ENCODE measurements at places on chromosomes 5 and 9.

- DNase-seq = no peak
Measured at GRCh38 chr9:22009506-22009867, 382 bp upstream of the CDKN2B start.

DNA sequence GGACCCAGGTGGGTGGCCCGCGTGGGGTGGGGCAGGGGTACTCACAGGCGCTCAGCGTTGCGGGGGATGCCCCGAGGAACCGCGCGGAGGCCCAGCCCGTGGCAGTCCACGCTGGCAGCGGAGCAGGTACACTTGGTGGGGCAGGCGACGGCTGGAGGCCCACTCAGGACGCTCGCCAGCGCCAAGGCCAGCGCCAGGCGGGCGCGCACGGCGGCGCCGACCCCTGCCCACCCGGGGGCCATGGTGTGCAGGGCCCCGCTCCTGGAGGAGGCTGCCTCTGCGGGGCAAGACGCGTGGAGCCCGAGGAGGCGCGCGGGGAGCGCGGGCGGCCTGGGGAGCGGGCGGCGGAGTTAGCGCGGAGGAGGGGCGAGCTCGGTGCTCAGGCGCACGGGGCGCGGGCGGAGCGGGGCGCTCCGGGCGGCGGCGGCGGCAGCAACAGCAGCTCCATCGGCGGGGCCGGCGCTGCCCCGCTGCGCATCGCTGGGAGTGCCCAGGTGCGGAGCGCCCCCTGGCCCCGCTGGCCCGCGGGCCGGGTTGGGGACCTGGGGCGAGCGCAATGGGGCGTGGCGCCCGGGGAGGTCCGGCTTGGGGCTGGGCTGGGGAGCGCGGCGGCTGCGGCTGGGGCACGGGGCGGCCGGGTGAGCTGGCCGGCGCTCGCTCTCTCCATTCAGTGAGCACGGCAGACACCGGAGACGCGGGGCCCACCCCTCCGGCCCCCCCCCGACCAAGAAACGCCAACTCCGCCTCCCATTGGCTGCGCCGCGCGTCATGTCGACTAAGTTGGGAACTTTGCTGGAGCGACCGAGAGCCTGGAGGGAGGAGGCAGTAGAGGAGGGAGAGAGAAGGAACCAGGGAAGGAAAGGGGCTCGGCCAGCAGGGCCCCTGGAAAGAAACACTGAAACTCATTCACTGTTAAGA lies at the start of gene SLIT3:
SLIT3 (minus strand) TSS at position 672 of the 918 bp plus-strand sequence; CDS start at position 242, 430 bp downstream.
- DNase-seq = no peak

DNA sequence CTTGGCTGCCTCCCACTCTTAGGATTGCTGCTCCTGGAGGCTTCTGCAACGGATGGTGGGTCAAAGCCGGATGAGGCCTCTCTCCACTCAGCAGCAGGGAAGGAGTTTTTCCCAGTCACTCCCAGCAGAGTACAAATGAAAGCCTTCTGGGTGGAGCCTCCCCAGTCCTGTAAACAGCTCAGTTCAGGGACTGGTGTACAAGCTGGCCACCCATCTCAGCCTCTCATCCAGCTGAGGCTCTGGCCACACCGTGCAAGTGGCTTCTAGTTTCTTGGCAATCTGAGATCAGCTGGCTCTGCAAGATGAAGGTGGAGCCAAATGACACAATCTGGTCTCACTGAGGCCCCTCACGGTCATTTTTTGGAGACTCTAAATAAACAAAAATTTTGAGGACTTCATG lies 10.0 kb downstream of the GPX3 start:
- DNase-seq = no peak

DNA sequence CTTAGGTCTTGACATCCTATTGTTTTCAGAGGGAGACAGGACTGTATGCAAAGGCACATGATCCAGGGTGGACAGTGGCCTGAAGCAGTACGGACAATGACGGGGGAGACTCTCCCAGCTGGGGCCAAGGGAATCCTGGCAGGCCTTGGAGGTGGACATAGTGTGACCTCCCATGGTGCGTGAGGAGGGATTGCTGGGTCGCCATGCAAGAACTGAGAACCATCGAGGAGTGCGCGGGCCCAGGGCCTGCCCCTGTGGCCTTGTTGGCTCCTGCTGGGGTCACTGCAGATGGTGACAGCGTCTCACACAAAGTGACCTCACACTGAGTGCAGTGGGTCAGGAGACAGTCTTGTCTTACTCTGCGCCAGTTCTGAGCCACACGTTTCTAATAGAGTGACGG lies 192.4 kb downstream of the GADD45G start:
- DNase-seq = no peak

DNA sequence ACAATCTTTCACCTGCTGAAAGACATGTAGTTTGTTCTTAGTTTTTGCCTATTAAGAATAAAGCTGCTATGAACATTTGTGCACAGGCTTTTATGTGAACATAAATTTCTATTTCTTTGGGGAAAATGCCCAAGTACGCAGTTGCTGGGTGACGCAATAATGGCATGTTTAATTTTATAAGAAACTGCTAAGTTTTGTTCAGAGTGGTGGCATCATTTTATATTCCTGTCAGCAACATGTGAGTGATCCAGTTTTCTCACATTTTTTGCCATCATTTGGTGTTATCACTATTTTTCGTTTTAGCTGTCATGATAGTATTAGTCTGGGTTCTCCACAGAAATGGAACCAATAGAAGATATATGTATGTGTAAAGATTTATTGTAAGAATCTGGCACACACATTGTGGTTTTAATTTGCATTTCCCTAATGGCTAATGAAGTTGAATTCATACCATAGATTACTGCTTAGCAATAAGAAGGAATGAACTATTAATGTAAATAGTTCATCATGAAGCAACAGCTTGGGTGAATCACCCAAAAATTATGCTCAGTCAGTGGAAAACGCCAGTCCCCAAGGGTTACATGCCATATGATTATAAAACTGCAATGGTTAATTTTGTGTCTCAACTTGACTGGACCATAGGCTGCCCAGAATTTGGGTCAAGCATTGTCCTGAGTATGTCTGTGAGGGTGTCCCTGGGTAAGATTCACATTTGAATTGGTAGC lies 358.6 kb downstream of the MSX2 start:
- no peak for DNase-seq

DNA sequence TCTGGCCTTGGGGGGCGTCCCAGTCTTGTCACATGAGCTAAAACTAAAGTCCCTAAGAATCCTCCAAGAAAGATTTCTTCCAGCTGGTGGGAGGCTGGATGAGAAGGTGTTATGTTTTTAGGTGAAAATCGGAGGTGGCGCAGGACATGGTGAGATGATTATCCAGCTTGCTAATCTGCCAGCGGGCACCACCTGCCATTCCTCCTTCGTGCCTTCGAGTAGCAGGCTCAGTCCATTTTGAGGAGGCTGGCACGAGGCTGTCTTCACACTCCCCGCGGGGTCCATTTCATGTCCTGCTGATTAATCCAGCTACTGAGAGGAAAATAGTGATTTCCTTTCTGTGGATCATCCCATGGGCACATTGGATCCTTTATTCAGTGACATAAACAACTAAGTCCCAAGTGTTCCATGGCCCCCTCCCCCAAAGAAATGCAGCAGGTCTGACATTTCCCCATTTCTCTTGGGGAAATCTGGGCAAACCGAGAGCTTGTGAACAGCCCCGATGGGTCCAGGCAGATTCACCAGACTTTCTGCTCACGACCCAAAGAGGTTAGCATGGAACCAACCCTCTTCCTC lies 38.2 kb upstream of the EXOC3 start:
- no peak for DNase-seq

GRCh38 chr9:131407717-131408195 lies 13.9 kb downstream of the PRRC2B start:
- no peak for DNase-seq

DNA sequence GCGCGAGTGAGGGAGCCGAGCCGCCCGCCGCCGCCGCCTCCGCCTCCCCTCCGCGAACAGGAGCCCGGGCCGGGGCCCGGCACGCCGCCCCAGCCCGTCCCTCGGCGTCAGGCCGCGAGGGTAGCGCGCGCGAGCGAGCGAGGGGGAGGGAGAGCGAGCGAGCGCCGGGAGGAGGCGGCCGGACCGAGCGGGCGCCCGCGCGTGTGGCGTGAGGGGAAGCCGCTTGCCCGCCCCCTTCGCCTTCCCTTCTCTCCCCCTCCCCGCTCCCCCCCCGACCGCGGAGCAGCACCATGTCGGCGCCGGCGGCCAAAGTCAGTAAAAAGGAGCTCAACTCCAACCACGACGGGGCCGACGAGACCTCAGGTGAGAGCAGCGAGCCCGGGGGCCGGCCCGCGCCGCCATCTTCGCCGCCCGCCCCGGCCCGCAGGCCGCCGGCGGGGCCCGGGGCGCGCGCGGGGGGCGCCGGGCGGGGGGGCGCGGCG lies 312 bp downstream of the SET start:
- DNase-seq = no peak

DNA sequence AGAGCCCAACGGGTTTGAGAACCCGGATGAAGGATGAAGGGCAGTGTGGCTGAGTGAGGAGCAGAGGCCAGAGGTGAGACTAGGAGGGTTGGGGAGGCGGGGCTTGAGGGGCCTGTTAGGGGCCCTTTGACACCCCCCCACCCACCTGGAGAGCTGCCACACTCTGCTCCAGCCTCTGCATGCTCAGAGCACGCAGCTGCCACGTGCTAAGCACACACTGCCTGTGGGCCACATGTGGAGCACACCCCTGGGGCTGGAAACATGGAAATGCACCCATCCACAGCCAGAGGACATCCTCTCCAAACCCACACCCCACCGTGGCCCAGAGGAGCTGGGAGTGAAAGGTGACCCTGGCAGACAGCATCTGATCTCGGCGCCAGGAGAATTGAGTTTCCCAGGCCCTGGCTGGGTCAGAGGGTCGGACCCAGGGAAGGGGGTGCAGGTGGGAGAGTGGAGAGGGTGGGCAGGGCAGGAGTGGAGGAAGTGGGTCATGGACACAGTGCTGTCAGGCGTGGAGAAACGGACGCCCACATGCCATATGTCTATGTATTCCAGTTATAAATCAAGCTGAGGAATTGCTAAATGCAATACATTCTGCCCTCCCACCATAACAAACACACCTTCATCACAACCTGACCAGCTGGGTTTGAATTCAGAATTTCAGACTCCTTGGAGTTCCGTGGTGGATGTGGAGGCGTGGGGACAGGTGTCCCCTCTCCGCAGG lies 5.9 kb downstream of the DNM1 start:
- DNase-seq = no peak

DNA sequence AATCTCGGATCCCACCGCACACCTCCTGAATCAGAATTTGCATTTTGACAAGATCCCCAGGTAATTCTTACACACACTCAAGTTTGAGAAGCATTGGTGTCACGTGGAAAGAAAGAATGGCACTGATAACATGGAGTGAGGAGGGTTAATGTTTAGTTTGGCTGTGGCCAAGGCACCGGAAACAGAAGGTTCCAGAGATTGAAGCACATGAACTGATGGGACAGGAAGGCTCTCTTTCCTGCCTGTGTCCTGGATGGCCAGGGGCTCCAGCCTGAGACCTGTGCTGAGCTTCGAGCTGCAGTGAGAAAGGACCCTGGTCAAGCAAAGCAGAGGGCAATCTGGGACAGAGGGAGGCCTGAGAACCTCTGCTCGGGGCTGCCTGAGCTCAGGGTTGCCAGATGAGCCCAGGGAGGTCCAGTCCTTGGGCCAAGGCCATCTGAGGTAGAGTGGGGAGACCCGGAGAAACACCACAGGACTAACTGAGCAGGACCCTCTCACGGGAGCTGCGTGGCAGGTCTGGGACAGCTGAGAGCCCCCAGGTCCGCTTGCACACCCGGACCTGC lies 27.3 kb downstream of the AFAP1L1 start:
- no peak for DNase-seq

GRCh38 chr9:91489361-91489899 lies 65.8 kb upstream of the NFIL3 start:
- DNase-seq = no peak

GRCh38 chr5:56585461-56585860 lies 229.9 kb upstream of the MAP3K1 start:
- no peak for DNase-seq

DNA sequence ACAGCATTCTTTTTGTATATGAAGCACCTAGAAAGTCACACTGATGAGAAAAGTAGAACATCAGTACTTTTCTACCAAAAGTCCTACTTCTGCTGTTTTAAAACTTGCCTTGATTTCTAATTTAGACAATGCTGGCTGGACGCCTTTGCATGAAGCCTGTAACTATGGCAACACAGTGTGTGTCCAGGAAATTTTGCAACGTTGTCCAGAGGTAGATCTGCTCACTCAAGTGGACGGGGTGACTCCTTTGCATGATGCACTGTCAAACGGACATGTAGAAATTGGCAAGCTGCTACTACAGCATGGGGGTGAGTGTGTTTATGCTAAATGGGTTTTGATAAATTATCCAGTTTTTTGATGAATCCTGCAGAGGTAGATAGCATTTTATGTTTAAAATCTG lies 73.5 kb downstream of the SLF1 start:
- DNase-seq = no peak

DNA sequence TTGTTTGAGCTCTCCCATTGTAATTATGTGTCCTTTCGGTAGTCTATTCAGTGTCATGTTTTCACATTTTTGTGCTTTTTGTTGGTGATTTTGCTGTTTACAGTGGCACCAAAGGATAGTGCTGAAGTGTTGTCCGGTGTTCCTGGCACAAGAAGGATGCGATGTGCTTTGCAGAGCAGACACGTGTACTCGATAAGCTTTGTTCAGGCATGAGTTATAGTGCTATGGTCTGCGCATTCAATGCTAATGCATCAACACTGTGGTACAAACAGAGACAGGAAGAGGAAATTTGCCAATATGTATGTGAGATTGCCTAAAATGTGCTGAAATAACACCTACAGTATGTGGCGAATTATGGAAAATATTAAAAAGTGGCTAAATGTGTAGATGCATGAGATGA lies 913.4 kb upstream of the ACO1 start:
- no peak for DNase-seq

GRCh38 chr9:137084526-137084925 lies 2.3 kb upstream of the MAN1B1 start:
- no peak for DNase-seq

DNA sequence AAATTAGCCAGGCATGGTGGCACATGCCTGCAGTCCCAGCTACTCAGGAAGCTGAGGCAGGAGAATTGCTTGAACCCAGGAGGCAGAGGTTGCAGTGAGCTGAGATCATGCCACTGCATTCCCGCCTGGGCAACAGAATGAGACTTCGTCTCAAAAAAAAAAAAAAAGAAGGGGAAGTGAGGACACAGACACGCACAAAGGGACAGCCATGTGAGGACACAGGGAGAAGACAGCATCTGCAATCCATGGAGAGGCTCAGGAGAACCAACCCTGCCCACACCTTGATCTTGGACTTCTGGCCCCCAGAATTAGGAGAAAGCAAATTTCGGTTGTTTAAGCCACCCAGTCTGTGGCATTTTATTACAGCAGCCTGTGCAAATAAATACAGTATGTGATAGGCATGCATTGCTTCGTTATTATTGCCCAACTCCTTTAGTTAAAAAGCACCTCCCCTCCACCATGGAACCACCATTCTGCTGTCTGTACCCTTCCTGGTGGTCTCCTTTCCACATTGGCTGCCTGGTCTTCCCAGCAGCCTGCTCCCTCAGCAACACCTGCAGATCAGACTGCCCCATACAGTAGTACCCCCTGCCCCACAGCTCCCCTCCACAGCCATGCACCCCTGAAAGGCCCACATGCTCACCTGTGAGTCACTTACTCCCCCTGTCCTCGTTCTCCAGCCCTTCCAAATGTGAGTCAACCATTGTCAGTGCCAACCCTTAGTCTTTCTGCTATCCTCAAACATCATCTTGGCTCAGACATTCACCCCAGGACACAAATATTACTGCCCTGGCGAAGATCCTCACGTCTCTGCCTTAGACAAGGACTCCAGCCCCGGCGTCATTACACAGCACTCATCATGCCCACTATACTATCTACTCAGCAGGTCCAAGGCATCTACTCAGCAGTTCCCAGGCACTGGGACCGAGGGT lies 128.8 kb downstream of the ROR2 start:
- no peak for DNase-seq

- no peak for DNase-seq
Measured at GRCh38 chr5:104928906-104929520, 1366.4 kb upstream of the NUDT12 start.

- DNase-seq = no peak
Measured at GRCh38 chr5:171314728-171315385, 5.8 kb downstream of the TLX3 start.
